ENCODE measurements at places on chromosomes 3 and 15.

GRCh38 chr3:185732782-185733181 is 92.1 kb downstream of the IGF2BP2 start:
- peak; percentile 44 for DNase-seq

- no peak for DNase-seq
These were observed 4.8 kb upstream of the CASR start for GRCh38 chr3:122178711-122179110.

- peak; percentile 85 for DNase-seq
These were observed 16.4 kb upstream of the PRR20G start for GRCh38 chr3:127304121-127304744.

- no peak for DNase-seq
These were observed 72.9 kb downstream of the CD200 start for GRCh38 chr3:112405845-112406244.

DNA sequence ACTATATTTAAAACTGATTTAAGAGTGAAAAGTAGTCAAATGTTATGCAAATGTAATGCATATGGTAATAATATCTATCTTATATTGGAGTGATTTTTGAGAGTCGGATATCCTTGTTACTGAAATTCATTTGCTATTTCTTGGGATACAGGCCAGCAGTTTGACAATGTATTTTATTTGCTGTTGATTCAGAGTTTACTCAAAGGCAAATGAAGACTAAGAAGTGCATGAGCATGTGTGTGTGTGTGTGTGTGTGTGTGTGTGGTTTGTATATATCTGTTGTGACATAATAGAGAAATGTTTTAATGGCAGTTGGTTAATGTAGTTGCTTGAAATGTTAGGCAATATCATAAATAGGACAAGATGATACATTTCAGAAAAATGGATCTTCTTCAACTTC is 39.0 kb downstream of the UNC13C start:
- no peak for DNase-seq

DNA sequence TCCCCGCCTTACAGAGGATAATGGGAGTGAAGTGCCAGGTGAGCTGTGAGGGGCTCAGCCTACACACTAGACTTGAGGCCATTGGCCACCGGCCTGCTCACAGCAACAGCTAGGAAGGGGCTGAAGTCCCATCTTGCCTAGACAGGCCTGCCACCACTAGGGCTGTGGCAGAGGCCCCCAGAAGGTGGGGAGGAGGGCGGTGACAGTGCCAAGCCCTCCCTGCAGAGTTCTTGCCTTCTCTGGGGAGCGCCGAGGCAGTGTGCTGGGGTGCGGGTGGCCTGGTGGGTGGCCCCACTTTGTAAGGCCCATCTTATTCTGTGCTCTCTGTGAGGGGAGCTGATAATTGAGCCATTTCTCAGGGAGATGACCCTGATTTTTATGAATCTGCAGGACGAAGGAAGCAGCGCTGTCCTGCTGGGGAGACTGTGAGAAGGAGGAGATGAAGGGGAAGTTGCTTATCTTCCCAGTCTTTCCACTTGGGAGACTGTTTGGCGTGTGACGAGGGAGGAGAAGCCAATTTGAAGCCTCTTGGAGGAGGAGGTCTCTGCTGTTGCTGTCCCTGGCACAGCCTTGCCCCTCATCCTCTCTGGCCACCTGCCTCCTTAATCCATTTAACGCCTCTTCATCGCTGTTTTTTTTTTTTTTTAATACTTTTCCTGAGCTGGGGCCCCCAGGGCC is 104.3 kb downstream of the LINGO1 start:
- DNase-seq: no peak

GRCh38 chr15:66999046-66999968 is 66.1 kb upstream of the SMAD3 start:
- DNase-seq: no peak

GRCh38 chr3:113210604-113211329 is 590 bp upstream of the BOC start:
- no peak for DNase-seq

DNA sequence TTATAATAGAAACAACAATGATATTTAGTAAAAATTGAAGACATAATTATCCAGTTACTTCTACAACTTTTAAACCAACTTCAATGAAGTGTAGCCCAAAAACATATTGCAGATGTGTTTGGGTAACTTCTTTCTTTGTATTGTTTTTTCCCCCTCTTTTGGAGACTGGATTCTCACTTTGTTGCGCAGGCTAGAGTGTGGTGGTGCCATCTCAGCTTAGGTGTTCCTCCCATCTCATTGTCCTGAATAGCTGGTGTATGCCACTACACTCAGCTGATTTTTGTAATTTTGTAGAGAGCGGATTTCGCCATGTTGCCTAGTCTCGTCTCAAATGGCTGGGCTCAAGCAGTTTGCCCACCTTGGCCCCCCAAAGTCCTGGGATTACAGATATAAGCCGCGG is 148.1 kb downstream of the FNDC3B start:
- no peak for DNase-seq

GRCh38 chr3:13323822-13324221 is 96.3 kb downstream of the NUP210 start:
- DNase-seq: no peak

DNA sequence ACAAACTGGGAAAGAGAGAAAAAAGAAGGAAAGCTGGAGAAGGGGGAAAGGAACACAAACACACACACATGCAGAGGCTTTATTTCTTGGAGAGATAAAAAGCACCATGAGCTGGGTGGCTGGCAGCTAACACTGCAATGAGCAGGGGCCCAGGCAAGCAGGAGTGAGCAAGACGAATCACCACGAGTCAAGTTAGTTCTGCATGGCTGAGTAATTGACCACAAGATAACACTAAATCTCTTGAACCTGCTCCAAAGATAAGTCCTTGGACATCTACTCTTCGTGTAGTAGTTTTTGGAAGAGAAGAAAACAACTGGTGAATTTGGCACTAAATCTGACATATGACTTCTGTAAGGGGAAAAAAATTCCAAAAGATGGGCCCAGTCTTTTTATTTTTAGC is 100.9 kb downstream of the MYO5A start:
- no peak for DNase-seq

GRCh38 chr3:14943042-14943441 is 4.3 kb upstream of the NR2C2 start:
- peak; percentile 76 for DNase-seq

GRCh38 chr3:40877631-40878463 is 321.5 kb upstream of the CTNNB1 start:
- DNase-seq: peak; percentile 75

GRCh38 chr3:120418866-120419490 is 31.8 kb downstream of the FSTL1 start:
- peak; percentile 85 for DNase-seq

DNA sequence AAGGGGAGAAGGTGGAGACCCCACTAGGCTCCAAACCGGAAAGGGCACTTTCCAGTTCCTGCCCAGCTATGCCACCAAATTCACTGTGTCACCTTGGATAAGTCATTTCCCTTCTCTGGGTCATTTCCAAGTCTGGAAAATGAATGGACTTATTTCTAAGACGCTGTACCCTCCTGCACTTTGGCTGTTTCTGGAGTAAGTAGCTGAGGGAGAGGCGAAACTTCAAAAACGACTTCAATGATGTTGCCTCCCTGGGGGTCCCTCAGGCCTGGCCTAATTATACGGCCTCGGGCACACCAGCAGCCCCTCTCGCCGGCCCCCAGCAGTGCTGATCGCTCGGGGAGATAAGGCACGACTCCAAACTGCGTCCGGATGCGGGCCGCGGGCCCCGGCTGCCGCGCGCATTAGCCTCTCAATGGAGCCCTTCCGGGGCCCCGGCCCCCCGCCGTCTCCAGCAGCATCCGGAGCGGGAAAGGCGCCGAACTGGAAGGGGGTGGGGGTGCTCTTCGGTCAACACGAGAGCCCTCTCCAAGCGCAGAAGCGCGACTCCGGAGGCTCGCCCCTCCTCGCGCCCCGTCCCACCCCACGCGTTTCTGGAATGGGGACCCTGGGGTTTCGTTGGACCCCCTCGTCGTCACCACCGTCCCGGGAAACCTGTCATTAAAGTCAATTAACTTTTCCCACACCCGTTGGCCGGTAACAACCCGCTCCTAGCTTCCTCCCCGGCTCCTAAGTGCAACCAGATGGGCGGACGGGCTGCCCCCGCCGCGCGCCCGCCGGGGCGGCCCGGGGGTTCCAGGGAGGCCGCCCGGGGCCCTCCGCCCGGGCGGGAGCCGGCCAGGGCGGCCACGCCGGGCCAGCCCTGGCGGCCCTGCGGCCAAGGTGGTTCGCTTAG is 4.8 kb downstream of the HES1 start:
- DNase-seq: peak; percentile 48

DNA sequence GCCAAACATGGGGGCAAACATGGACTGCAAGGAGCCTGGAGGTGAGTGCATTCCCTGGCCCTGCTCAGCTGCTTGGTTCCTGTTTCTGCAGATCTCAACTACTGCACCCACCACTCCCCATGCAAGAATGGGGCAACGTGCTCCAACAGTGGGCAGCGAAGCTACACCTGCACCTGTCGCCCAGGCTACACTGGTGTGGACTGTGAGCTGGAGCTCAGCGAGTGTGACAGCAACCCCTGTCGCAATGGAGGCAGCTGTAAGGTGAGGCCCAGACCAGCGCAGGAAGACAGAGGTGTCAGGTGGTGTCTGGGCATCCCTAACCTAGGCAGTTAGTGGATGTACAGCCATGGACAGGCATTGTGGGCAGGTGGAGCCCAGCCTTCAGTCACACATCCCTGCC is 5.3 kb downstream of the DLL4 start:
- DNase-seq: no peak

DNA sequence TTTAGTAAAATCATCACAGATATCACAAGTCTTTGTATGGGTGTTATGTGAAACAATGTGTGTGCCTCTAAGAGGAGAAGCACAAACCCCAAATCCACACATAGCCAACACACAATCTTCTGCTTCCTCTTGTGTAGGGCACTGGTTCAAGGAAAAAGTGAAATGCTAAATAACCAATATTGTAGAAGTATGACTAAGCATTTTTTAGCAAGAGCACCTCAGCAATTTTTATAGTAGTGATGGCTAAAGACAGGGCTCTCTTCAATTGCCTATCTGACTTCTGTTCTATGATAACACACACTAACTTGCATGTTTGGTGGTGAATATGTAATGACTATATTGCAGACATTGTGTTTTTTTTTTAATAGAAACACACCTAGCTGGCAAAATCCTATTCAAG is 997.9 kb upstream of the ALCAM start:
- no peak for DNase-seq

- no peak for DNase-seq
These were observed 1022.7 kb downstream of the IGSF11 start for GRCh38 chr3:118011910-118012309.

DNA sequence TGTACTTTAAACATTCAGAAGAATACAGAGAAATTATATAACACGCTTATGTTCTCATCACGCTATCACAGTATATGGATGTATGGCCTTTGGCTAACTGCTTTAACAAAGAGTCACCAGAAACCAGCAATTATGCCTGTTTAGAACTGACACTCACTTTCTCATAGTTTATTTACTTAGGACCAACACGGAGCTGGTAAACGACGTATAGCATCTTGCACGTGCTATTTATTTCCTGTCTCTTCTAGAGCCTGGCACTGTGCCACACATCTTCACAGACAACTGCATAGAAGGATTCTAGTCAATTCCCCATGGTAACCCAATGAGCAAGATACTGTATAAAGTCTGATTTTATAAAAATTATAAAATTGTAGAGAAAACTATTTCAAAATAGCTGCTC is 43.6 kb downstream of the TBC1D2B start:
- DNase-seq: peak; percentile 47

DNA sequence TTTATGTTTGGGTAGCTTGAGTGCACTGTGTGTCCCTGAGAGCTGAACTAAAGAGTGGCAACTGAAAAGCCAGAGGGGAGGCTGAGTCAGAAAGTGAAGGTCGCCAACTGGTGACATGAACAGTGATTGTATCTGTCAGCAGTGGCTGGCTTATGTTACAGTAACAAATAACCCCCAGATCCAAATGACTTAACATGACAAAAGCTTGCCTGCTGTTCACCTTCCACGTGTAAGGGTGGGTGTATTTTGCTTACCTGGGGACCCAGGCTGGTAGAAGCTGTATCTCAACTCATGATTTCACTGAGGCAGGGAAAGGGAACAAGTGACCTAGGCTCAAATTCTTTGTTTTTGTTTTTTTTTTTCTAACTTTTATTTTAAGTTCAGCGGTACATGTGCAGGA is 147.3 kb downstream of the THSD4 start:
- DNase-seq: no peak

- DNase-seq: no peak
These were observed 12.0 kb upstream of the COL8A1 start for GRCh38 chr3:99626417-99626788.

DNA sequence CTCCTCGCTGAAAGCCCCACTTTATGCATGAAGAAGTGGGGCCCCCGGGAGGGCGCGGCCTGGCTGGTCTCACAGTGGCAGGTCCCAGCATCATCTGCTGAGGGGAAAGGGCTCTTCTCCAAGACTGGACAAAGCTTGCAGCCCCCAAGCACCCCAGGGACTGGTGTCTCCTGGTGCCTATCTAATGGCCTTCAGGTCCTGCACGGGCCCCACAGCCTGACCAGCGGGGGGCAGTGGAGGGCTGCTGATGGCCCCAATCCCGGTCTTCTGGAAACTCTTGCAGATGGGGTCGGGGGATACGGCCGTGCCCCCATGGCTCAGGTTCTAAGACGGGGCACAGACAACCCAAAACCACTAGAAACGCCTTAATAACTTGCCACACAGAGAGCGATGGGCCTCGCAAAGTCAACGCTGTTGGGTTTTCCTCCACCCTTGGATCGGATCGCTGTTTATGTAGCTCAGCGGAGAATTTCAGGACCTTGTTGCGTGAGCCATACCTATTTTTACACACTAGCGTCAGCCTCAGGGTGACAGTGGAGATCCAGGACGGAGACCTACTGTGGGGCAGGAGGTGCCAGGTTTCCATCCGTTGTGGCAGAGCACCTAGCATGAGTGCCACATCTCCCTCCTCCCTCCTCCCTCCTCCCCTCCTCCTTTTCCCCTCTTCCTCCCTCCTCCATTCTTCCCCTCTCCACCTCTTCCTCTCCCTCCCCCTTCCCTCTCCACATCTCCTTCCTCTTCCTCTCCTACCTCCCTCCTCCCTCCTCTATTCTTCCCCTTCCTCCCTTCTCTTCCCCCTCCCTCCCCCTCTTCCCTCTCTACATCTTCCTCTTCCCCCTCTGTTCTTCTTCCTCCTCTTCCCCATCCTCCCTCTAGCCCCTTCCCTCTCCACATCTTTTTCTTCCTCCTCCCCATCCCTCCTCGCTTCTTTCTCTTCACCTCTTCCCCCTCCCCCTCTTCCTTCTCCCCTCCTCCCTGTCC is 79.3 kb upstream of the ALDH1L1 start:
- DNase-seq: peak; percentile 69

- DNase-seq: no peak
These were observed 39.3 kb upstream of the SEMA6D start for GRCh38 chr15:47678040-47678439.

DNA sequence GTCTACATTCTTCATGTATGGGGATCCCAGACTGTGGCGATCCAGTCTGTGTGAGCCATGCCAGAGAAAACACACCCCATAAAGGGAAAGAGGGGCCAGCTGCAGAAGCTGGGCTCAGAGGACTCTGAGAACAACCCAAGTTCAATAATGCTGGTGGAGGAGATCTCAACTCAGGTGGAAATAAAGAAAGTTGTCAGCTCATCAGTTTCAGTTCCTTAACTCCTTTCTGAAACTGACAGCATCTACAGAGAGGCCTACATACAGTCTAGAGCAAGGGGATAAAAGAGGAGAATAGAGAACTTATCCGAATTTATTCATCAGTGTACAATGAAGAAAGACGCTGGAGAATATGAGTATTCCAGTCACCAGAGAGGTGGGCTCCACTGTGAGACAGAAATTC is 77.0 kb downstream of the NTRK3 start:
- DNase-seq: no peak

GRCh38 chr3:72114773-72115172 is 329.8 kb upstream of the PROK2 start:
- DNase-seq: no peak

All from stomach (tissue), 19 donors.